DMS53 (cell line): ENCODE measurements at places on chromosomes 2 and 18.

DNA sequence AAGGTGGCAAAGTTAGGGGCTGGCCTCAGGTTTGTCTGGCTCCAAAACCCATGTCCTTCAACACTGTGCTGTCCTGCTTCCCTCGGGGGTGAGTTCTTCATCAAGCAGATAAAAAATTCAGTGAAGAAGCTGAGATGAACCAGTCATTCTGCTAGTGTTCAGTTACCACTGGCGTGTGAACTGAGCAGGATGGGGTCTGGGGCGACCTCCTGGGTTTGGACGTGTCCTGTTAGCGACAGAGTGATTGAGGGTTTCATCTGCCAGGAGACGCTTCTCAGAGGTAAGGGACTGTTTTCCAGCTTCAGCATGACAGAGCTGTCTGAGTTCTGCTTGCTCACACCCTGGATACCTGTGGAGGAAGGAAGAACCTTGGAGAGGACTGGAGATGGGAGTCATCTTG lies 14.6 kb downstream of the CEP68 start:
- DNase-seq = no peak

- no peak for DNase-seq
These were observed 81.5 kb upstream of the YWHAQ start for GRCh38 chr2:9712263-9712662.

GRCh38 chr2:126707941-126708340 lies 52.0 kb downstream of the GYPC start:
- no peak for DNase-seq

DNA sequence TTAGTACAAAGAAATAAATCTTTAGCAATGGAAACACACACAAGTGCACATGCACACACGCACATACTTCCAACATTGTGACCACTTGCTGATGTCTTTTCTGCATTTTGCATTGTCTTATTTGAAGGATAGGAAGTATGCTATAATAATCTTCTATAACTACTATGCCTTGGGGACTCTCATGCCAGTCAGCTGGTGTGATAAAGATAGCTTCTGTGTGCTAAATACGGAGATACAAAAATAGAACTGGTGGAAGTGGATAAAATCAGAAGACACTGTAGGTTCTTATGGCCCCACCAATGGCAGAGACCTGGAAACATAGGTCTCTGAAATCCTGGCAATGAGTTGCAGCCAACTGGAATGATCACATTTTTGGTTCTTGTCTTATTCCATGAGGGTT lies 31.5 kb upstream of the RASGRP3 start:
- no peak for DNase-seq

- DNase-seq = no peak
These were observed 208.2 kb upstream of the REV1 start for GRCh38 chr2:99697811-99698568.

DNA sequence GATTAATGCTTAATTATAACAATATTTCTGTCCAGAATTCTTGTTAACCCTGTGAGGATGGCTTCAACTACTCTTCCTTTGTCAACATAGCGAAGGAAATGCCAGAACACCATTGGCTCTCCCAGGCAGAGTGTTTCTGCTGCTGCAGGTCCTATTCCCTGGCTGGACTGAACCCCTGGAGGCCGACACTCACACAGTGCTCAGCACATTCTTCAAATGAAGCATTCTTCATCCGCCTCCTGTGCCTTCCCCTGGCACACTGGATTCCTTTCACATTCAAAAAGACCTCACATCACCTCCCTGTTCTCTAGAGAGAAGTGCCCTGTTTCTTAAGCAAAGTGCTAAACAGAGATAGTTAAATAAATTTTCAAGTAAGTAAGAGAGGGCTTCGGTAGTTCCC lies 187.3 kb upstream of the MSH6 start:
- no peak for DNase-seq

GRCh38 chr2:222976521-222977061 lies 75.4 kb upstream of the KCNE4 start:
- DNase-seq = no peak

DNA sequence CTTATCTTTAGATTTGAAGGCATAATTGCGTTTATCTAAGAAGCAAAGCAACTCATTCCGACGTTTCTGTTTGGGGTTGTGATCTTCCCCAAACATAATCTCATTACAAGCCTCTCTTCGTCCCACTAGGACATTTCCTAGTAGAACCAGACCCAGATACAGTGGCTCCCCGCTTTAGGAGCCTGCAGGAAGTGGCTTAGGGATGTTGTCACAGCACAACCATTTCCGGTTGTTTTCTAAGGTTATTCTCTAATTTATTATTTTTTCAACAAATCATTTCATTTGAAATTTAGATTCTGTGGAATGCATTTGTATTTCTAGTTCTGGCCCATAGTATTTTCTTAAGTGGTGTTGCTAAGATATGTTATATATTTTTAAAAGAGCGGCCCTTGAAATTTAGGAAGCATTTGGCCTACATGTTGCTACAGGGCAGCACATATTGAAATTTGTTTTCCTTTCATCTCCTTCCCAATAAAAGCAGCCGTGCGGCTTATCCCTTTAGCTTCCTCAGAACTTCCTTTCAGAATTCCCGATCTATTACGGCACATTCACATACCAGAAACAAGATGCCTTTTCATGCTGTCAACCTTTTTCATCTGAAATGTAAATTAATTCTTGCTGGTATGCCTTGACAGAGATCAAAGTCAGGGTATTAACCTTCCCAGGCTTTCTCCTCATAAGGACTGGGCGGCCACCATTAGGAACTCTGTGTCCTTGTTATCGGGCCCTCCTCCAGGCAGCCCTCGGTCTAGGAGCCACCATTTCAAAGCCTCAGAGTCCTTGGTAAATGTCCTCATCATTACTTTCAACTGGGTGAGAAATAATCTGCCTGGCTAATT lies 210.9 kb upstream of the SP5 start:
- no peak for DNase-seq
